T-helper 2 cell treated with Interferon-gamma antibody and Interleukin-4, amounts not matched to agents 5 μg/mL and 100 μg/mL, for 36 hours (primary cell): ENCODE measurements at places on chromosomes 11 and 22.

DNA sequence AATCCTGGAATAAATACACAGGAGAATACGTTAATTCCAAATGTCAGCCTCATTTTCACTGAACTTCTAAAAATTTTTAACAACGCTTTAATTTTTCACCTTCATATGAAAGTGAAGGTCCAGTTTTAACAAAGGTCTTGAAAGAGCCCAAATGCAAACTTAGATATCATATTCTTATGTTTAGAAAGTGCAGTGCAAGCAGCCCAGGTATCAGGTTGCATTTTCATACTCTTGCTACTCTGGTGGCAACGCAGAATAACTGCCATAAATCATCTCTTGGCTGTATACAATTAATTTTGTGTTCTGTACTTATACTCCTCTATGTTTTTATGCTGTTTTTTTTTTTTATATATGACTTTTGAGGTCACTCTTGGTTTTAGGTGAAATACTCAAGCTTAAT, 496.7 kb upstream of the ARHGAP42 start:
- H3K27ac ChIP-seq, result no peak overlapping the region
- no peaks in the 10 kb centered on the region for H3K4me1 ChIP-seq

DNA sequence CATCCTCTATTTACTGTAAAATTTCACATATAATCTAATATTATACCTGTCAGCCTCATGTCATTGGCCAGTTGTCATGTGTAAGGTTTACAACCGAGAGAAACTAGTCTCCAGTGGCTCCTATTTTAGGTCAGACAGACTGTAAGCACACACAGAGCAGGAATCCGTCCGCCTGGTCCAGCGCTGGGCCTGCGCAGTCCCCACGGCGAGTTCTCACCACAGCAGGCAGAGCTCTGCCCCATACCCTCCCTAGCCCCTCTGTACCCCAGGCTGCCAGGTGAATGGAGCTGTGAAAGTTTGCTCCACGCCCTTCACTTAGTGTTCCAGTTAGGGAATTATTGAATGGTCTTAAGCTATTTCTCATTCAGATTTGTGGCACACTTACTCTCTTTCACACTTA, 63.7 kb downstream of the SNX19 start:
- H3K27ac ChIP-seq, result no peak overlapping the region
- DNase-seq, result no peak
- peaks cover 4% of the 10 kb centered on the region for H3K27me3 ChIP-seq
- peaks cover 1% of the 10 kb centered on the region for H3K4me1 ChIP-seq
- no peak overlapping the region for H3K4me3 ChIP-seq

DNA sequence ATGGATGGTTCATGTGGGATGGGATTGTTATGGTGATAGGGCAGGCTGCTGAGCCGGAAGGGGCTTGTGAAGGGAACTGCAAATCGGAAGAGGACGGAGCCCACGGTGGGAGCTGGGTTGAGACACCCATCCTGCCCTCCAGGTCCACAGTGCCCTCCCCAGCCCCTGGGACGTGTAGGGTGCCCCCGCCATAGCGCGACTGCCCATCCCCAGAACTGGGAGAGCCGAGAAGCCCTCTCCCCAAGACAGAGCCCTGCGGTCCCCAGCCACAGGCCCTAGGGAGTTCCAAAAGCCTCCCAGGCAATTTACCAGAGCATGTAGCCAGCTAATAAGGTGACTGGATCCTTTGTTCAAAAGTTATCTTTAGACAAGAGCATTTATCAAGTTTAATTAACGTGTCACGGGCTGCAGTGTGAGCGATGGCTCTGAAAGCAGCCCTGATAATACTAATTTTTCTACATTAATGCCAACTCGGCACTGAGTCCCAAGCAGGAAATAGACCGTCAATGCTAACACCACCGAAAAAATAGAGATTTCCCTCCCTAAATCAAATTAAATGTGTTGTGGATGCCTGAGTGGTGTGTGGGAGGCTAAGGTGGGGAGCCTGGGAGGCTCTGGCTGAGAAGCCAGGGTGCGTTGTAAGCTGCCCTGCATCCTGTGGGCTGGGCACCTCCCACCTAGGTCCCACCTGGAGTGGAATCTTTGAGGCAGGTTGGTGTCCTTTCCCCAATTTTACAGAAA, 76.8 kb upstream of the RTL6 start:
- H3K4me3 ChIP-seq, result no peak overlapping the region
- H3K27me3 ChIP-seq, result peaks cover 9% of the 10 kb centered on the region
- H3K27ac ChIP-seq, result no peak overlapping the region
- H3K36me3 ChIP-seq, result no peaks in the 10 kb centered on the region
- H3K4me1 ChIP-seq, result no peaks in the 10 kb centered on the region

DNA sequence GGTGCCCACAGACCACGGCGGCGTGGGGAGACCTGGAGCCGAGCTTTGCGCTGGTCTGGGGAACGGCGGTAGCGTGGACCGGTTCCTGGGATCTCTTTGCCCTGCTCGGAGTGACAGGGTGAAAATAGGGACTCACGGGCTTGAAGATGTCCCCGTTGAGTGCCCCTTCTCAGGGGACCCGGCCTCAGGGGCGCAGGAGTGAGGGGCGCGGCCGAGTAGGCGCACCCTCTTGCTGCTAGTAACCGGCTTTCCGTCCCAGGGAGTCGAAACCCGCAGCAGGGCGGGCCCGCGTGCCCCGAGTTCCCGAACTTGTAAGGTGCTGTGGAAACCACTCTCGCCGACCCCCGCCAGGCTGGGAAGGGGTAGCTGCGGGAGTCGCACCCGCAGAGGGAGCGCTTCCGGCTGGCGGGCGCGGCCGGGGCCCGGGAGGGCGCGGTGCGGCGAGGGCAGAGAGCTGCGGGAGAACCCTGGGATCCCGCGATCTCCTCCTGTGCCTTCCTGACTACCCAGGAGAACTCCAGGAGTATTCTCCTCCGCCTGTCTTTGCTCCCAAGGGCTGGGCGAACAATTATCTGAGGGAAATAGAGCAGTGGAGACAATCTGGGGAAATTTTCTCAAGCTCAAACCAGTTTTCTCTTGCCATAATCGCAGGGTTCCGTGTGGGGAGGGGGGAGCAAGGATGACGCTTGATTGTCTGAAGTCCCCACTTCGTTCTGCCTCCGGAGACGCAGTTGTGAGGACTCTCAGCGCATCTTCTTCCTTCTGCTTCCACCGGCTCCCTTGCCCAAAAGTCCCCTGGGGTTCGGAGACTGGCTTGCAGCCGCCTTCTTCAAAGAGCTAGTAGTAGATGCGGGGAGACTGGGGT, 666 bp downstream of the NELL1 start:
- peaks cover 59% of the 10 kb centered on the region for H3K27me3 ChIP-seq
- DNase-seq, result no peak
- no peaks in the 10 kb centered on the region for H3K4me1 ChIP-seq
- no peak overlapping the region for H3K4me3 ChIP-seq
- H3K36me3 ChIP-seq, result no peaks in the 10 kb centered on the region

GRCh38 chr11:70176940-70177689, 26.0 kb upstream of the FADD start:
- H3K4me1 ChIP-seq, result no peaks in the 10 kb centered on the region
- no peak overlapping the region for H3K27ac ChIP-seq
- no peak overlapping the region for H3K4me3 ChIP-seq
- DNase-seq, result peak; percentile 35

DNA sequence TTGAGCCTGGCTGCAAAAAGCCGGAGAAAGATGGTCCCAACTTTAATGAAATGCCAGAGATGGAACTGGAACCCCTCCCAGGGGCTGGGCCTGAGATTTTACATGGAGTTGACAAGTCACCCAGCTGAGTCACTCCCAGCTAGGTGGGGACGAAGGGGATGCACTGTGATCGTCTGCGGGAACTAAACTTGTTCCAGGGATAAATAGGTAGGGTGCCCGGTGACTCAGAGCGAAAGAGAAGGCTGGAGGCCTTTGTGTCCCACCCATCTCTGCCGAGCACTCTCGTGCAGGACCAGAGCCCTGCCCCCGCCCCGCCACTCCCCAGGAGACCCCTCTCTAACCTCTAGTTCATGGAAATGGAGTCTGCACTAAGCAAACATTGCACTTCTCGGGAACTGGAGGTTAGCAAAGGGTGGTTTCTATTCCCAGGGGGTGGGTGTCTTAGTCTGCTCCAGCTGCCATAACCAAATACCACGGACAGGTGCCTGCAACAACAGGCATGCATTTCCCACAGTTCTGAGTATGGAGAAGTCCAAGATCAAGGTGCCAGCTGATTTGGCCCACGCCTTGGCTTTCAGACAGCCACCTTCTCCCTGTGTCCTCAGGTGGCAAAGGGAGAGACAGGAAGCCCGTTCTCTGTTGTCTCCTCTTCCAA, 60.7 kb upstream of the FADD start:
- no peak overlapping the region for H3K27ac ChIP-seq
- no peak overlapping the region for H3K4me3 ChIP-seq
- no peaks in the 10 kb centered on the region for H3K36me3 ChIP-seq
- H3K4me1 ChIP-seq, result peaks cover 1% of the 10 kb centered on the region
- peaks cover 42% of the 10 kb centered on the region for H3K27me3 ChIP-seq
- no peak for DNase-seq

- no peaks in the 10 kb centered on the region for H3K36me3 ChIP-seq
- no peak for DNase-seq
- H3K4me3 ChIP-seq, result no peak overlapping the region
- no peak overlapping the region for H3K27ac ChIP-seq
Observed at GRCh38 chr22:42307806-42308563, 37.5 kb upstream of the TCF20 start.

DNA sequence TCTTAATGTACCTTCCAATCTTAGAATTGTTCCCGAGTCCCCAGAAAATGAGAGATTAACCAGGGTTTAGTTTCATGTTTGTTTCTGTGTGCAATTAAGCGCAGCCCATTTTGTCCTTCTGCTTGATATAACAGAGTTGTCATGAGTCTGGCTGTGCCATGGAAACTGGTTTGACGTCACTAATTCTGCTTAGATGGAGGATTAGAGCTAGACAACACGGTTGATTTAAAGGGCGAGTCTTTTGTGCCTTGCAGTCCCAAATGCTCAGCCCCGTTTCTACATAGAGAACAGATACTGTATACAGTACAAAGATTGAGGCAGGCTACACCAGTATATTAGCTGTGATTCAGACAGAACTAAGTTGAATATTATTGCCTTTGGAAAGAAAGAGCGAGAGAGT, 45.5 kb upstream of the ALKBH3 start:
- H3K4me3 ChIP-seq, result no peak overlapping the region
- H3K36me3 ChIP-seq, result peaks cover 12% of the 10 kb centered on the region
- no peak overlapping the region for H3K27ac ChIP-seq
- peaks cover 5% of the 10 kb centered on the region for H3K4me1 ChIP-seq
- DNase-seq, result no peak

DNA sequence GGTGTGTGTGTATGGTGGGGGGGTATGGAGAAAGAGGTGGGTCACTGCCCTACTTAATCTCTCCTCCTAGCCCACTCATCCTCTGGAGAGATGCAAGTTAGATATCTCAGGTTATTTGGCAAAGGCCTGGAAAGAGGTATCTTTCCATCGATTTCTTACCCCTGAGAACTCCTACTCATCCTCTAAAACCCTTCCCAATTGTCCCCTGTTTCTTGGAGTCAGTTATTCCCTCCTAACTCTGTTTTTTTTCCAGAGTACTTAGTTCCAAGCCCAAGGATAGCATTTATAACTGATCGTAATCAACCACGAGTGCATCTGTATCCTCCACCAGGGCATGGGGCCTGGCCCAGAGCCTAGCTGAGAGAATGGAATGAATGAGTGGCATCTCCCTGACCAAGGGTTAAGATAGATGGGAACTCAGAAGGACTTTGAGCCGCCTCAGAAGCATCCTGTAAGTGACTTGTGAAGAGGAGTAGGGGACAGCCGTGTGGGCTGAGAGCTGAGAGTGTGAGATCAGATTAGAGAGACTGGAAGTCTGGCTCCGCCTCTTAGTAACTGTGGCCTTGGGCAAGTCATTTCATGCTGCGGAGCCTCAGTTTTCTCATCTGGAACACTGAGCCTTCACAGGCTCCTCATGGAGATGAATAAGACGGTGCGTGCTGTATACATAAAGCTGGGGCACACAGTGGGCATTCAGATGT, 16.2 kb downstream of the CD6 start:
- H3K27ac ChIP-seq, result peak overlapping the region; percentile 99
- peak; percentile 86 for DNase-seq
- peaks cover 76% of the 10 kb centered on the region for H3K4me1 ChIP-seq
- H3K36me3 ChIP-seq, result peaks cover 66% of the 10 kb centered on the region
- H3K27me3 ChIP-seq, result no peaks in the 10 kb centered on the region
- H3K4me3 ChIP-seq, result peak overlapping the region; percentile 96

- H3K27ac ChIP-seq, result peak overlapping the region; percentile 98
- H3K4me3 ChIP-seq, result peak overlapping the region; percentile 75
- peaks cover 35% of the 10 kb centered on the region for H3K4me1 ChIP-seq
- no peaks in the 10 kb centered on the region for H3K27me3 ChIP-seq
- no peaks in the 10 kb centered on the region for H3K36me3 ChIP-seq
- peak; percentile 90 for DNase-seq
Observed at GRCh38 chr11:18383388-18384156, 10.8 kb upstream of the LDHA start.

DNA sequence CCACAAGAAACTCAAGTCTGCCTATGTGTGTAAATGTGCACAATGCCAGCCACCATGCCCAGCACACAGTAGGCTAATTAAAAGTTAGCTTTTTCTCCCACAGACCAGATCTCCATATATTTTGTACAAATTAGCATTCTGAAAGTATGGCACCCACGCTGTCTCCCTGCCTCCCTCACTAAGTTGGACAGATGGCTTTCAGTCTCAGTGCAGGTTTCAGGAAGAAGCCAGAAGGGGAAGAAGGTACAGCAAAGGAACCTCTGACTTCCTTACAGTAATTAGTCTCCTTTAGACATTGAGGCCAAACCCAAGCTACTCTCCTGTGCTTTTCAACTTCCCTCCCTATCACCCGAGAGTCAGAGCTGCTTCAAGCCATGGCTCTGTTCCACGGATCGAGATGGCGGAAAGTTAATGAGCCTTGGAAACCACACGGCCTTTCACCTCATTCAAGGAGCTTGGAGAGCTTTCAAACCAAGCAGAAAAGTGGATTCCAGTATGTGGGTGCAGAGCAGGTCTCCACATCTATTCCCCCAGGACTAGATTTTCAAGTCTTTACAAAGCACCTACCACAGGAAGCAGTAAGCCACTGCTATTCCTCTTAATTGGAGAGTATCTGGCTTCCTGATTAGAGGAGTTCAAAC, 221.1 kb upstream of the NARS2 start:
- peaks cover 4% of the 10 kb centered on the region for H3K27me3 ChIP-seq
- H3K36me3 ChIP-seq, result no peaks in the 10 kb centered on the region
- H3K4me1 ChIP-seq, result no peaks in the 10 kb centered on the region
- H3K27ac ChIP-seq, result no peak overlapping the region

DNA sequence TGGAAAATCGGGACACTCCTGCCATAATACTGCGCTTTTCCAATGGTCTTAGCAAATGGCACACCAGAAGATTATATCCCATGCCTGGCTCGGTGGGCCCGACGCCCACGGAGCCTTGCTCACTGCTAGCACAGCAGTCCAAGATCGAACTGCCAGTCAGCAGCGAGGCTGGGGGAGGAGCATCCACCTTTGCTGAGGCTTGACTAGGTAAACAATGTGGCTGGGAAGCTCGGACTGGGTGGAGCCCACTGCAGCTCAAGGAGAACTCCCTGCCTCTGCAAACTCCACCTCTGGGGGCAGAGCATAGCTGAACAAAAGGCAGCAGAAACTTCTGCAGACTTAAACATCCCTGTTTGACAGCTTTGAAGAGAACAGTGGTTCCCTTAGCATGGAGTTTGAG, 15.6 kb downstream of the PTH start:
- DNase-seq, result no peak
- peaks cover 6% of the 10 kb centered on the region for H3K27me3 ChIP-seq
- no peaks in the 10 kb centered on the region for H3K36me3 ChIP-seq
- no peak overlapping the region for H3K27ac ChIP-seq
- H3K4me3 ChIP-seq, result no peak overlapping the region

GRCh38 chr22:19118329-19118880, 3.8 kb downstream of the DGCR2 start:
- peak overlapping the region; percentile 42 for H3K27ac ChIP-seq
- peaks cover 34% of the 10 kb centered on the region for H3K4me1 ChIP-seq
- no peak for DNase-seq
- no peak overlapping the region for H3K4me3 ChIP-seq
- H3K27me3 ChIP-seq, result no peaks in the 10 kb centered on the region
- H3K36me3 ChIP-seq, result peaks cover 2% of the 10 kb centered on the region
